ENCODE measurements at places on chromosomes 1 and 21.

DNA sequence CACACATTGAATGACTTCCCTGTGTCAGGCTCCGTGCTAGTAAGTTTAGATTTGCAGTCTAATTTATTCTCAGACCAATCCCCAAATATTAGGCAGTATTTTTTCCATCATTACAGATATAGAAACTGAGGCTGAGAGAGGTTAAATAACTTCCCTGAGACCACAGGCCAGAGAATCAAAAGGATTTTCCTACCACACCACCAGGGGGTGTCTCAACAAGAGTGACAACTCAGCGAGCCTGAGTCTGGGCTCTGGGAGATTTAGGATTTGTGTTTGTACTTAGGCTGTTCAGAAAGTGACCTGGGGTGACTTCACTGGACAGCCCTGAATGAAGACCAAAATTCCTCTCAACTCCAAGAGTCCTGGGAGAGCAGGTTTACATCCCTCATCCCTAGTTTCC, 13.3 kb upstream of the LCE5A start:
- no peak for DNase-seq

DNA sequence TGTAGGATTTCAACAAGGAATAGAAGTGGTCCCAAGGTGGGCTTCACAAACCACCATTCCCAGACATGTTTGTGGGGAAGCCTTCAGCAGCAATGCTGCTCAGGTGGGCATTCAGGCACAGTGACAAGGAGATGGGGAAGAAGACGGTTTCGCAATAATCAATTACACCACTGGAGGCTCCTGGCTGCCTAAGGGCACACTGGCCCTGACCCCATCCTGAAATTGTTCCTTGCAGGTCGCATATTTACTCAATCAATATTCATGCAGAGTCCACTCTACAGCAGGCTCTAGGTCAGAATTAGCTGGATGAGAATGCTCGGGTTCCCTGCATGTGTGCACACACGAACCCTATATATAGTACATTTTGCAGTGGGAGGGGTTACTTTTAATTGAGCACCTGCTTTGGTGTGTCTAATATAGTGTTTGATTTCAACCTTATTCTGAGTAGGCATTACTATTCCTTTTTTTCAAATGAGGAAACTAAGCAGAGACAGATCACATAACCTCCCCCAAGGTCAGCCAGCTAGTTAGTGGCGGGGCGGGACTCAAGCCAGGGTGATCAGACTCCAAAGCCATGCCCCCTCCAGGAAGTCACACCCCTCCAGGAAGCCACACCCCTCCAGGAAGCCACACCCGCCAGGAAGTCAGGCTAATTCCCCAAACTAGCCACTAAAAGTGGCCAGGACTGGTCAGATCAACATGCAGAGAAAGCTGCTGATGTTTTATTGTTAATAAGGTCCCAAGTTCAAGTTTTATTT, 106.5 kb downstream of the HLCS start:
- no peak for DNase-seq

DNA sequence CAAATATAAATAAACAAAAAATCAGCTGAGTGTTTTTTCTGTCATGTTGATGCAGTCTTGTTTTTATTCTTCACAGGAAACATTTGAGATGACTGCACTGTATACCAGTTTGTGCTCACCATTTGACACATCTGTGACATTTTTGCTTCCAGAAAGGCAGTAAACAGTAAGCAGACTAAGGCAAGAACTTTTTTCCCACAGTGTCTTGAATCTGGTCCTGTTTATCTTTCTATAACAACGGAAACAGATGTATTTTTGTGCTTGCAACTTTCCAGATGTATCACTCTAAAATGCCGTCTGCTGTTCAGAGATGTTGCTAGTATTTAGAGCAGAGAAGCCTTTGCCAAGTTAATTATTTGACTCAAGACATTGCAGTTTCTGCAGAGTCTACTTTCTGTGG, 105.5 kb downstream of the ZC3H11B start:
- DNase-seq, result peak; percentile 62

- DNase-seq, result no peak
Measured at GRCh38 chr1:18073066-18073642, 34.4 kb upstream of the IGSF21 start.

- DNase-seq, result no peak
Measured at GRCh38 chr1:228084325-228084724, 1.8 kb downstream of the ARF1 start.

Data from hindlimb muscle (tissue), 1 donor.